ENCODE measurements at places on chromosomes 12 and 14. TPM values are rescaled to one million over a fixed set of nuclear protein-coding genes. Genes with fewer than 3 reads are reported as not detected.

PLEKHD1 gene
- 0.08 TPM for total RNA-seq

LGR5 gene
- 13.8 TPM for total RNA-seq

PACS2 gene
- 89.5 TPM for total RNA-seq

NTS gene
- not detected for total RNA-seq

IFNG-AS1 gene
- total RNA-seq = not detected

SERPINA10 gene
- total RNA-seq = not detected

- no peak overlapping the region for H3K4me3 ChIP-seq
- H3K27ac ChIP-seq = no peak overlapping the region
- DNase-seq = no peak
- no peaks in the 10 kb centered on the region for H3K4me1 ChIP-seq
These were observed 98.7 kb upstream of the PDZRN4 start for GRCh38 chr12:41089438-41089837.

DNA sequence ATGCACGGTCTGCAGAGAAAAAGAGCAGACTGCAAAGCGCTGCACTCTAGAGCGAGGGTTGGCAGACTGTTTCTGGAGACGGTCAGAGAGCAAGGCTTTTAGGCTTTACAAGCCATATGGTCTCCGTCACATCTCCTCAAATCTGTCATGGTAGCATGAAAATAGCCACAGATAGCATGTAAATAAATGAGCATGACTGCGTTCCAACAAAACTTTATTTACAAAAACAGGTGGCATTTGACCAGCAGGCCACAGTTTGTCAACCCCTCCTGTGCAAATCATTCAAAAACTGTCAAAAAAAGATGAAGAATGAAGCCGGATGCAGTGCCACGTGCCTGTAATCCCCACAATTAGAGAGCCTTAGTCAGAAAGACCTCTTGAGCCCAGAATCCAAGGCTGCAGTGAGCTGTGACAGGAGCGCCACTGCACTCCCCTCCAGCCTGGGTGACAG is 18.9 kb downstream of the SYNE3 start:
- DNase-seq = no peak
- no peak overlapping the region for H3K27ac ChIP-seq
- H3K27me3 ChIP-seq = no peaks in the 10 kb centered on the region
- H3K4me1 ChIP-seq = peaks cover 39% of the 10 kb centered on the region

GRCh38 chr12:71426300-71427047 is 13.1 kb upstream of the LGR5 start:
- H3K27ac ChIP-seq = peak overlapping the region; percentile 79
- peaks cover 34% of the 10 kb centered on the region for H3K4me1 ChIP-seq
- no peak overlapping the region for H3K4me3 ChIP-seq
- H3K27me3 ChIP-seq = no peaks in the 10 kb centered on the region
- no peaks in the 10 kb centered on the region for H3K36me3 ChIP-seq
- no peak for DNase-seq

GRCh38 chr12:104588047-104588920 is 131.5 kb downstream of the CHST11 start:
- H3K36me3 ChIP-seq = no peaks in the 10 kb centered on the region
- H3K27ac ChIP-seq = peak overlapping the region; percentile 68
- no peak for DNase-seq
- H3K4me3 ChIP-seq = peak overlapping the region; percentile 32
- peaks cover 39% of the 10 kb centered on the region for H3K4me1 ChIP-seq

DNA sequence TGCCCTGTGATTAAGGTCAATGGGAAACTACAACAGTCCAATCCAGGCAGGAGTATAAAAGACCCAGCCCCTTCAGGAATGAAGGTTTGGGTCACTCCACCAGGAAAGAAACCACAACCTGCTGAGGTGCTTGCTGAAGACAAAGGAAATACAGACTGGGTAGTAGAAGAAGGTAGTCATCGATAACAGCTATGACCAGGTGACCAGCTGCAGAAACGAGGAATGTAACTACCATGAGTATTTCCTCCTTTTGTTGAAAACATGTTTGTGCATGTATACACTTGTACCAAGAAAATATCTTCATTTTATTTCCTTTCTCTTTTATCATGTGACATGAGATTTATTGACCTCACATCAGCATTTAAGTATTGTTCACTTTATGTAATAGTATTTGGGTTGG is 409.1 kb downstream of the FOXG1 start:
- H3K36me3 ChIP-seq = no peaks in the 10 kb centered on the region
- H3K27ac ChIP-seq = no peak overlapping the region
- no peaks in the 10 kb centered on the region for H3K4me1 ChIP-seq
- H3K4me3 ChIP-seq = no peak overlapping the region
- DNase-seq = no peak

DNA sequence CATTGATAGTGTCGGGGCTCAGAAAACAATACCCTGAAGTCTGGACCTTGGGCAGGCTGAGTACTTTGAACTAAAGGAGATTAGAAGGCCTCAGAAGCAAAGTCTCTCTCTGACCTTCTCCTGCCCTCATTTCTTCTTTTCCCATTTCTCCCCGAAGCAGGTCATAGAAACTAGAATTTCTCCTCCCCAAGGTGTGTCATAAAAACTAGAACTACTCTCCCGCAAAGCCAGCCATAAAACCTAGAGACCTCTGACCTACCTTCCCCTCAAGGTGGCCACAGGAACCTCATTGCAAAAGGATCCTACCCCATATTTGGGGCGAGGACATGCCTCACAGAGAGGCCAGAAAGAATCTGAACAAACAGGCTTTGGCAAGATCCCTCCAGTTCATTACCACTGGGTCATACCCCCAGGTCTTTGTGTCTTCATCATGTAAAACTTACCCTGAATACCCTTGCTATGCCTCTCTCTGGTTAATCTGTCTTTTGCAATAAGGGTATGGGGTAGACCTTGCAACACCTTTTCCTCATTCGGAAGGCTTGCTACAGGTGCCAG is 64.7 kb upstream of the ZFP36L1 start:
- peaks cover 25% of the 10 kb centered on the region for H3K36me3 ChIP-seq
- H3K4me1 ChIP-seq = peaks cover 12% of the 10 kb centered on the region
- no peak for DNase-seq
- H3K27me3 ChIP-seq = no peaks in the 10 kb centered on the region

- DNase-seq = no peak
- H3K27ac ChIP-seq = peak overlapping the region; percentile 0
- H3K4me1 ChIP-seq = peaks cover 31% of the 10 kb centered on the region
- no peaks in the 10 kb centered on the region for H3K27me3 ChIP-seq
These were observed 14.9 kb downstream of the C2CD5 start for GRCh38 chr12:22529281-22530060.

Data from chondrocyte (in vitro differentiated cells).